ENCODE measurements at places on chromosomes 2 and 18. TPM values are rescaled to one million over a fixed set of nuclear protein-coding genes. Genes with fewer than 3 reads are reported as not detected.
A peak's percentile ranks its signal among the peaks of the same experiment; 100 is the strongest.

GRCh38 chr2:11385216-11385615 is 40.8 kb upstream of the ROCK2 start:
- no peak for ATAC-seq

DNA sequence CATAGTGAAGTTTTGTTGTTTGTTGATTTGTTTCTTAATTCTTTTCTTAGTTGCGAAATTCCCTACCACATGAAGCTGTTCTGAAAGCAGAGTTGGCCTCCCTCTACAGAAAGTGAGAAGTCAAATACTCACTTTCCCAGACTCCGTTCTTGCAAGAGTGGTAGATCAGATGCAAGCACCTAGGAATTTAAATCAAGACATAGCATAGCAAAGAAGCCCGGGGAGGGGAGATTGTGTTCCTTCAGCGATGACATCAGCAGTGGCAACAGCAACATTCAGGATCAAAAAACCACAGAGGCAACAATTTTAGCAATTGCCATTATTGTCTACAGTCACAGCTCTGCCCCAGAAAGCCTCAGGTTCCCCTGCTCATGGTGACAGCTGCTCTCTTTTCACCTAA is 580.0 kb downstream of the RNF144A start:
- no peak for ATAC-seq

The KATNAL2 gene
- 5.8 TPM for total RNA-seq

DNA sequence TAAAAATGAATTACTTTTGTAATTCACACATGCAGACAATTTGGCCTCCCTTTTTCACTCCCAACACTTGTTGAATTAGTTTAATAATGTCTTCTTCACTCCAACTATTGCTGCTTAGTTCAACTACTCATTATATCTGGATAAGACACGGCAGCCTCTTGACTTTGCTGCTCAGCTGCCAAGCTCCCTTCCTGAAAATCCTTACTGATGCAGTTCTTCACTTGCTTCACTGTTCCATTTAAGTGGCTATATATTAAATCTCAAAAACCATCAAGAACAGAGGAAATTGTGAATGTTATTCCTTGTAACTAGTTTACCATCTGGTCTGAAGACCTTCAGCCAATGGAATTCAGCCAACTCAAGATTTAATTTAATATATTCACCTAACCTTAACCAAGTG is 127.1 kb downstream of the NCOA1 start:
- no peak for ATAC-seq

The CD8B gene
- not detected for total RNA-seq

DNA sequence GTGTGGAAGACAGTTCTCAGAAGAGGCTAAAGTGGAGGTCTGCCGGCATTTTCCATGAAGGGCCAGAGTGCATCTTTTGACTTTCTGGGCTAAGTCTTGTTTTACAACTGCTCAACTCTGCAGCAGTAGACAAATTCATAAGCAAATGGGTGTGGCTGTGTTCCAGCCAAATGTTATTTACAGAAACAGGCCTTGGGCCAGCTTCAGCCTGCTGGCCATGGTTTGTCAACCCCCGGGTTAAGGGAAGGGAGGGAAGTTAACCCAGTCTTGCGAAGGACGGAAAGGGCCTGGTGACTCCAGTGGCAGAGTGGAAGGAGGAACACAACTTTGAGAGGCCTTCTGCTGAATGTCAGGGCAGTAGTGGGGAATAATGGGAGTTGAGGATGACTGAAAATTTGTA is 34.3 kb upstream of the NCKAP5 start:
- peak; percentile 81 for ATAC-seq

DNA sequence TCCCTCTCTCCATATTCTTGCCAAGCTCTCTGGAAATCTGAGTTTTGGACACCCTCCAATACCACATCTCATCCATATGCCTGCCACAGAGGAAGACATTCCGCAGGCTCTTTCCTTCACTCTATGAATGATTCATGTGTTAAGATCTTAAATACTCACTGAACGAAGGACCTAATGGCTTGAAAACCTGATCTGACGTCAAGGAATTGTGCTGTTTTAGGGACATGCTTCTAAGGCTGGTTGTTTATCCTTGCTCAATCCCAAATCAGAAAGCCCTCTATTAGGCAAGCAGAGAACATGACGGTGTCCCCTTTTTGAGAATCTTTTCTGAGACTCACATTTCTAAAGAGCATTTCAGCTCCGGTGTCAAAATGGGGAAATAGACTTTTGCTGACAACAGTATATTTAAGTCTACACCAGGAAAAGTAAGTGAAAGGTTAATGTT is 83.7 kb upstream of the GALNT5 start:
- ATAC-seq = peak; percentile 97

DNA sequence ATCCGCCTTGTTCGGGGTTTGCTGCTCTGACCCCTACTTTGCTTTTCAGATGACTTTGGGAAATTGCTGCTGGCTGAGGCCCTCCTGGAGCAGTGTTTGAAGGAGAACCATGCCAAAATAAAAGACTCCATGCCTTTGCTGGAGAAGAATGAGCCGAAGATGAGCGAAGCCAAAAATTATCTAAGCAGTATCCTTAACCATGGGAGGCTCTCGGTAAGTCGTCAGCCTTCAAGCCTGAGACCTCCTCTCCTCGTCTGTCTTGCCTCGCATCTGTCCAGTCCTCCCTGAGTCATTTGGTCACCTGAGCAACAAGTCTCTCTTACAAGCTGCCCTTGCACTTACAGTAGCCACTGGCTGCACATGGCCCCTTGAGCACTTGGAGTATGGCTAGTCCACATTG is 34.7 kb upstream of the MCFD2 start:
- ATAC-seq = no peak

- no peak for ATAC-seq
Measured at GRCh38 chr18:52670896-52671295, 330.9 kb downstream of the DCC start.
